ENCODE measurements at places on chromosomes 1 and 21.

GRCh38 chr1:42173155-42173933 is 8.8 kb upstream of the GUCA2A start:
- DNase-seq: peak; percentile 54

DNA sequence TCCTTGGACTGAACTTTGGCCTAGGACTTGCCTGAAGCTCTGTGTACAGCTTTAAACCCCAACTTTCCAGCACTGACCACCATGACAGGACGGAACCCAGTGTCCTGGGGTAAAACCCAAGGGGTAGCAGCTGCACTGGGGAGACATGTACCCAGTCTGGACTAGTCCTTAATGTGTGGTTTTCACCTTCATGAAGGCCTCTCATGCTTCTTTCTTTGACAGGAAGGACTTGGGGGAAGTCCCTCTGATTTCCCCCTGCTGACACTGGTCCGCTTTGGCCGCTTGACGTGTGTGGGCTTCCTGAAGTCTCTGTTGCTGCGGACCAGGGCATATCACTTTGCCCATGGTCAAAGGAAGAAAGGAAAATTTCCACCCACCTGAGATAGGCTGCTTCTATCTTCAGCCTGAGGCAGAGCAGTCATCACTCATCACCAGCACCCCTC is 66.3 kb upstream of the PRDX6 start:
- DNase-seq: no peak

DNA sequence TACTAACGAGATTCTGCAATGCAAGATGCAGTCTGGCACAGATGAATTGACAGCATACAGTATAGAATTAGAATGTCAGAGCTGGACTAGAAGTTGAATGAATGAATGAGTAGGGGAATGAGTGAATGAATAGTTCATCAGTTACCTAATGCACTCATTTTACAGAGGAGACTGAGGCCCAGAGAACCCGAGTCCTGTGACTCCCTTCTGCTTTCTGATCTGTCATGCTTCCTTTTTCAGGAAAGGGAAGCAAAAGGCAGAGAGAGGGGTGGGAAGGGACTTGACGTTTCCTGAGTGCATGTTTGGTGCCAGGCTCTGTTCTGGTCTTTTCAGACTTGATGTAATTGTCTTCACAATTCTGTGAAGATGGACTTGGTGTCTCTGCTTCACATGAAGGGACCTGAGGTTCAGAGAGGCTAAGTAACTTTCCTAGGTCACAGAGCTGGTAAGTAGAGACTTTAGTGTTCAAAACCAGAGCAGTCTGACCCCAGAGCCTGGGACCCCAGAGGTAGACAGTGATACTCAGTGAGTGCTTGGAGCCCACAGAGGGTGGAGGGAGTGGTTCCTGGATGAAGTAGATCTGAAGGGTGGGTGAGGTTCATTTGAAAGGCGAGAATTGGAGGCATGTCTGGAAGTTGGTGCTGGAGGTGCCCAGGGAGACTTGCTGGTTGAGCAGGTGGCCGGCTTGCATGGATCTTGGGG is 8.0 kb upstream of the MEX3A start:
- no peak for DNase-seq

DNA sequence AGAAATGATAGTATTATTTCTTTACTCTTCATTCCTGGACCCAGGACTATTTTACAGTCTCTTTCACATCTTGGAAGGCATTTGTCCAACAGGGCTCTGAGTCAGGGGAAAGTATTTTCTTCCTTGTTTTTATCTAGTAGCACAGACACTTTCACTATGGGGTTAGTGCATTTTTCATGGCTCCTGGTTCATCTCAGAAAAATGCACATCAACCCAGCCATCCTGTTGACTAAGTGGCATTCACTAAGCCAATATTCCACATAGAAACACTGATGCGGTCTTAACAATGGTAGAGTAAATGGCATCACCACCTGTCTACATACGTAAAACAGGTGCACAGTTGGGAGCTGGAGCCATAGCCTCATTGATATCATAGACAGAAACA is 87.4 kb upstream of the C1orf21 start:
- no peak for DNase-seq

GRCh38 chr1:41322835-41323234 is 38.4 kb upstream of the FOXO6 start:
- DNase-seq: no peak

GRCh38 chr1:164675342-164675904 is 116.4 kb downstream of the PBX1 start:
- DNase-seq: no peak

GRCh38 chr1:179493323-179493722 is 82.4 kb downstream of the NPHS2 start:
- DNase-seq: no peak

GRCh38 chr21:16185766-16186165 is 456.0 kb downstream of the USP25 start:
- no peak for DNase-seq

GRCh38 chr1:147168626-147169058 is 3.6 kb downstream of the PRKAB2 start:
- no peak for DNase-seq

- no peak for DNase-seq
These were observed 1.2 kb downstream of the LMX1A start for GRCh38 chr1:165355139-165355976.

DNA sequence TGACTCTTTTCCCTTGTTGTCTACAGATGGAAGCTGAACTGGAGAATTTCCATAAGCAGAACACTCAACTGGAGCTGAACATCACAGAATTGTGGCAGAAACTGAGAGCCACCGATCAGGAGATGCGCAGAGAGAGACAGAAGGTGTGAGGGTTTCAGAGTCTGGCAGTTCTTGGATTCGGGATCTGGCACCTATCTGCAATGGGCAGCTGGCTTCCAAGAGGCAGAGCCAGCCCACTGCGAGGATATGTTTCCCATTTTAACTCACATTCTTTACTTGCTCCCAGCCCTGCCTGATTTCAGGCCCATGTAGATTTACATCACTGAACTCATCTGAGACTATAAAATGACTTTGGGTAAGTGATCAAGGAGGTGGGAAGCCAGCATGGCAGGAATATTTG is 37.3 kb upstream of the TMEM125 start:
- DNase-seq: no peak

DNA sequence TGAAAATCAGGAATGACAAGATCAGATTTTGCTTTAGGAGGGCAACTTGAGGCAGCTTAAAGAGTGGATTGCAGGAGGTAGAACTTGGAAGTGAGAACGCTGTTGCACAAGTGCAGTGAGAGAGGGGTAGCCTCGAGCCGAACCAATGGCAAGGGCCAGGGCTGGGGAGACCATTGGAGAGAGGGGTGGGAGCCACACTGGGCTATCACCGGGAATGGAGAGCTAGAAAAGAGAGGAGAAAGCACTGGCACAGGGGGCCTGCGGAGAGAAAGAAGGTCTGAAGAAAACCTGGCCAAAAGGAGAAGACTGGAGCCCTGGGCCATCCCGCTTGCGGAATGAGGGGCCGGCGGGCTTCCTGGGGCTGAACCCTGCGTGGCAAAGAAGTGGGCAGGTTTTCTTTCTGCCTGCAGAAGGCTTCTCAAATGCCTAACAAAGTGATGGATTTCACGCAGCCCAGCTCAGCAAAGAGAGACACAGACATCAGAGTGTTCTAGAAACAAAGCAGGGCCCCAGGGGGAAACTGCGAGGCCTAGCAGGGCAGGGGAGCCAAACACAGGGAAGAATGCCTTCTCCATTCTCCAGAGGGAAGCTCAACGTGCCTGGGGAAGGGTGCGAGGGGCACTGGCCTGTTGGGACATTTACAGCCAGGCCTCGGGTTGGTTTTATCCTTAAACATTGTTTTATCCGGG is 1.2 kb upstream of the SLC37A1 start:
- DNase-seq: no peak

DNA sequence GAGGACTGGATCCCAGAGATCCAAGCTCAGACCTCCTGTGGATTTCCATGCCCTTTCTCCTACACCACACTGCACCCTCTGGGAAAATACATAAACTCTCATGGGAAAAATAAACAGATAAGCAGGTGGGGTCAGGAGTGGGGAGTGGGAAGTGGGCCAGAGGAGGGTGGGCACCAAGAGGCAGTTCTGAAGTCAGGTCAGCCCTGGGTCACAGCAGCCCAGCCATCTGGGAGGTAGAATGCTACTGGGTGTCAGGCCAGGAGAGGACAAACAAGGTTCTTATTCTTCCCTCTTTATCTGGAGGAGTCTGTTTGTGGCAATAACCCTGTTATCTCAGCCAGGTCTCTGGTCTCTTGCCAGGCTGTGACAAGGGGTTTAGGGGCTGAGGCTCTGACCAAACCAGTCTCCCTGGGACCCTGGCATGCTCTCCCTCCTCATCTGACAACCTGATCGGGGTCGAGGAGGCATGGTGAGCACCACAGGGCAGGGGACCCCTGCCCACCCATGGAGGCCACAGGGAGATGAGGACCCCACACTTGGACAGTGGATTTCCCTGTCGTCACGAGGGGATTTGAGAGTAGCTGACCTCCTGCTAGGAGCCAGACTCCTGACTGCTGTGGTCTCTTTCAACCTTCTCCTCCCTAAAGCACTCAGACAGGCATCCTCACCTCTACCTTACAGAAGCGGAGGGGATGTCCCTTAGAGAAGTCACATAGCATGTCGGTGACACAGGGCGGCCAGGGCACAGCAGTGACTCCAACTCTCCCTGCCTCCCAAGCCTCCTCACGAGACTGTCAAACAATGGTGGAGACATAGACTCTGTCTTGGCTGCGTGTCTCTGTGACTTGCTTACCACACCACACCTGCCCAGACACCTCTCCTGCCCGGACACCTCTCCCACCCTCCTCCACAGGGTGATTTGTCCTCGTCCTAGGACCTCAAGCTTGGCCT is 51.3 kb upstream of the IFFO2 start:
- no peak for DNase-seq

DNA sequence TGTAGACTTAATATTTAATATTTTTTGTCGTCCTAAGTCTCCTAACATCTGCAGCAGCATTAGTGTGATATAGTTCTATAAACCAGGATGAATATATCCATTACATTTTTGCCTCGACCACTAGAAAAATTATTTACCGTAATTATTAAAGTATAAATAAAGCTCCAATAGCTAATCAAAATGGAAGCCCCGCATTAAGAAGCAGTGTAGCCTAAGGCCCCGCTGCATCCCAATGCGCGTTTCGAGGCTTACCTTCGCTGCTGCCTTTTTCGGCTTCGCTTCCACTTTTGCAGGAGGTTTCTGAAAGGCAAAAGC is 891 bp downstream of the HMGN1 start:
- DNase-seq: no peak

DNA sequence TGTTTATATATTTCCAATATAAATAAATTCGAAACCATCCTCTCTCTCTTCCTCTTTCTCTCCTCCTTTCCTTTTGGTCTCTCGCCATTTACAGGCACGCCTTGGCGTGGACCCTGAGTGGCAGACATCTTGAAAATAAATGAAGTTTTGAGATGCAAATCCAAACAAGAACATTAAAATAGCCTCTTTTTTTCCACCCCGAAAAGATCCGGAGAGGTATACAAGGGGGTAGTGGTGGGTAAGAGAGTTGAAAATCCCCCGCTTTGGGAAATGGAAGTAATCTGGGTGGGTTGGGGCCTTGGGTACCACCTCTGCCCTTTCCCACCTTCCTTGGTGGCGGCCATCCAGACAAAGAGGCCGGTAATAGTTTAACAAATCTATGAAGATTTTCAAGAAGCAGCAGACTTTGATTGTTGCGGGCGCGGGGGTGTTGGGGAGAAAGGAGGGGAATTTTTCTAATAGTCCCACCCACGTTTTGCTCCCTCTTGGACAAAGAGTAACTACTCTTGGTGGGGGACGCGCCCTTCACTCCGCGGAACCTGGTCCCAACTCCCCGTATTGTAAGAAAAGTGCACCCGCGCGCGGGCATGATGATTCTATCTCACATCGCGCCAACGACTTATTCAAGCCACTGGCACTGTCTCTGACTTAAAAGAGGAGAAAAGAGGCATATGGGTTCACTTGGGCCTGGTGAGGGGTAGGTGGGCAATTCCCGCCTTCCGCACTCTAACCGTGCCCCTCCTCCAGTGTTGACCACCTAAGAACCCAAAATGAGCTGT is 4.0 kb upstream of the FOXD3 start:
- DNase-seq: no peak

DNA sequence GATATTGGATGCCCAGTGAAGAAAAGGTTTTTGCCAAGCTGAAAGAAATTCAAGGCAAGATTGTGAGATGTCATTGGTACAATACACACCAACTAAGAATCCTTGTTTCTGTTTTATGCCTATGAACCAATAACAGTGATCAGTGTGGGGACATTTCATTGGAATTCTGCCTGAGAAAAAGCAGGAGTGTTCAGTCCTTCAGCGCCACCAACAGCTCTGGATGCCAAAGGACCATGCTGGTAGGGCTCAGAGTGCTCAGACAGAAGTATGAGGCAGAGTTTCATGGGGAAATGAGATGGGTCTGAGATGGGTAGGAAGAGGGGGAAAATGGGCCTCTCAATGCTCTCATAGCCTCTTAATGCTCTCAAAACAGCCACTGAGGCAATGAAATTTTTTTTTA is 56.5 kb downstream of the GABPA start:
- no peak for DNase-seq

DNA sequence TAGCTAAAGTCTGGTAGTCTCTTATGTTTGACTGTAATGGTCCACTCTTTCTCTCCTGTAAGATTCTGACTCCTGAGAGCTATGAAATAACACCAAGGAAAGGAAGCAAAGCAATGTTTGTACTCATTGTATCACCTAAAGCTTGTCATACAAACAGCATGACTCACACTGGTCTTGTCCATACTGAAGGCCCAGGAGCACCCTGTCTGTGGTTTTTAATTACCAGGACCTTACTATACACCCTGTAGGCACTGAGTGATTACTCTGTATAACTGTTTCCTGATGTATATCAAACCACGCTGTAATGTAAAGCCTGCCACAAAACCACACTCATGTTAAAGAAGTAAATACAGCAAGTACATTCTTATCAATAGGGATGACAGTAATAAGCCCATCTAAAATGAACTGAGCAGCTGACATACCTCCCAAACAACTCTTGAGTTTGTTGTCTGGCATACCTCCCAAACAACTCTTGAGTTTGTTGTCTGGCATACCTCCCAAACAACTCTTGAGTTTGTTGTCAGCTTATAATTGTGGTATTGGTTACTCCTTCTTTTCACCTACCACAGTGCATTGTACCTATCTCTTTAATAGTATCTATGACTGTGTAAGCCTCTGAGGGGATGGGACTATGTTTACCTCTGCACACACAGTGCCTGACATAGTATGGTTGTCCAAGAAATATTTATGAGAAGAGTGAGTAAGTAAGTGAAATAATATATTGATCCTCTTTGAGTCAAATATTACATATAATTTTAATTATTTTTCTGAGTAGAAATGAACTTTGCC is 11.6 kb upstream of the TNFSF18 start:
- DNase-seq: no peak

GRCh38 chr1:116330342-116330652 is 42.7 kb upstream of the ATP1A1 start:
- DNase-seq: no peak

DNA sequence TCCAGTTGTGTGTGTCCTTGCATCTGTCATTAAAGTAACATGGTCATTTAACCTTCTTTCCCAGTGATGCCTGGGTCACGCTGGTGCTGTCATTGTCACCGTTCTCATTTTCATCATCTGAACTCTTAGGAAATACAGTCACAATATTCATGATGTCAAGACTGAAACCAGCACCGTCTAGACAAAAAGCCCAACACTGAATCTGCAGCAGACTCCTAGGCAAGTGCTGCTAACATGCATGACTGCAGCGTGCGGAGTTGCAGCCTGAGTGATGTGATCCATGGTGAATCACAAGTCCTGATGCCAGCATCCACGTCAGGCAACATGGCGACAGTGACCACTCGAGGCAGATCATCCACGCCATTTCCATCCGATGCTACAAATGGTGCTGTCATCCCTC is 37.6 kb downstream of the MRPL37 start:
- DNase-seq: no peak

- DNase-seq: no peak
These were observed 470.0 kb upstream of the VAMP3 start for GRCh38 chr1:7300893-7301663.

- DNase-seq: no peak
These were observed 4.2 kb downstream of the SPRR1B start for GRCh38 chr1:153035211-153035610.

All from activated T-cell treated with anti-CD3 and anti-CD28 coated beads for 24 hours (primary cell).